ENCODE measurements at places on chromosomes 1 and 21.

DNA sequence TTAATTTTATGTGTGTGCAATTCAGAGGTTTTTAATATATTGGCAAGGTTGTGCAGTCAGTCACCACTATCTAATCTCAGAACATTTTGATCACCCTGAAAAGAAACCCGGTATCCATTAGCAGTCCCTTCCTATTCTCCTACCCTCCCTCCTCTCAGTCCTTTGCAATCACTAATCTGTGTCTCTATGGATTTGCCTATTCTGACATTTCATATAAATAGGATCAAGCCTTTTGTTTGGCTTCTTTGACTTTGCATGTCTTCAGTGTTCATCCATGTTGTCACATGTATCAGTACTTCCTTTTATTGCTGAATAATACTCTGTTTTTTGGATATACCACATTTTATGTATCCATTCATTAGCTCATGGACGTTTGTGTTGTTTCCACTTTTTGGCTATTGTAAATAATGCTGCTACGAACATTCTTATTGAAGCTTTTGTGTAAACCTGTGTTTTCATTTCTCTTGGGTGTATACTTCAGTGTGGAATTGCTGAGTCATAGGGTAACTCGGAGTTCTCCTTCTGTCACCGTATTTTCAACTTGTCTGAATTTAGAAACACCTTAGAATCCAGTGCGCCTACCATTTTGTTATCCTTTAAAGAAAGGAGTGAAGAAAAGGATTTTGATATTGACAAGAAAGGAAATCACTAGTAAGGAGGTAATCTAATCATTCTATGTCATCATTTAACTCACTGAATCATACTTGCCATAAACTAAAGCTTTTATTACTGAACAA is 3.4 kb downstream of the CEP85 start:
- no peak for DNase-seq

DNA sequence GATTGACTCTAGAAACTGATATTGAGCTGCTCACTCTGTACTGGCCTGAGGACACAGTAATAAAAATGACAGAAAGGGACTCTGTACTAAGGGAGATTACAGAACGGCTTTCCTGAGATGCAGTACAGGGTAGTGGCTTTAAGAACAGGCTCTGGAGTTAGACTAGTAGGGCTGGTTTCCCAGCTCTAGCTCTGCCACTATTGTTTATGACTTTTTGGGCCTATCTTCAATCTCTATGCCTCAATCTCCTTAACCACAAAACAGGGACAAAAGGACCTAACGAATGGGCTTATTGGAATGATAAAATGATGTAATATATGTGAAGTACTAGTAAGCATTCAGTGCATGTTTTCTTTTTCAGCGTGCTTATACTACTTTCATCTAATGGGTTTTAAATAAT is 1.4 kb downstream of the DEPDC1 start:
- DNase-seq: no peak

DNA sequence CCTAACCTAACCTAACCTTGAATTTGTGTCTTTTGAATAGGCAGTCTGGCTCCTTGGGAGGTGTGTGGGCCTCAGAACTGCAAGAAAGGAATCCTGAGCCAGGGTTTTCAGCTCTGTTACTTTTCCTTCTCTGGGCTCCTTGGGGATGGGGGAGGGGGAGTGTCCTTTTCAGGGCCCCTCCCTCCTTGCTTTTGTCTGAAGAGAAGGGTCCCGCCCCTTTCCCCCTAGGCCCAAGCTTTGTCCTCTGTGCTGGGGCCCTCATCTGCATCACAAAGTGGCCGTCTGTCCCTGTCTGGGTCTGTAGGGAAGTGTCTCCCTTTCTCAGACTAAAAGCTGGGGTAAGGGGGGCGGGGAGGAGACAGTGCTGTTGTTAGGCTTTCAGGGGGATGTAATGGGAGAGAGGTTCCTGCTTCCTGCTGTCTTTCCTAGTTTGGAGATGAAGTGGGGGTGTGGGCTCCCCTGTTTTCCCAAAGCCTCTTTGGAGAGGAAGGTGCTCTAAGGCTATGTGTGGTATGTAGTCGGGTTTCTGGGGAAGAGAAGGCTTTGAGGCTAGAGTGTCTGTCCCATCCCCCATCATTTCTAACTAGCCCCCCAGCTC is 3.1 kb downstream of the AGO1 start:
- no peak for DNase-seq

DNA sequence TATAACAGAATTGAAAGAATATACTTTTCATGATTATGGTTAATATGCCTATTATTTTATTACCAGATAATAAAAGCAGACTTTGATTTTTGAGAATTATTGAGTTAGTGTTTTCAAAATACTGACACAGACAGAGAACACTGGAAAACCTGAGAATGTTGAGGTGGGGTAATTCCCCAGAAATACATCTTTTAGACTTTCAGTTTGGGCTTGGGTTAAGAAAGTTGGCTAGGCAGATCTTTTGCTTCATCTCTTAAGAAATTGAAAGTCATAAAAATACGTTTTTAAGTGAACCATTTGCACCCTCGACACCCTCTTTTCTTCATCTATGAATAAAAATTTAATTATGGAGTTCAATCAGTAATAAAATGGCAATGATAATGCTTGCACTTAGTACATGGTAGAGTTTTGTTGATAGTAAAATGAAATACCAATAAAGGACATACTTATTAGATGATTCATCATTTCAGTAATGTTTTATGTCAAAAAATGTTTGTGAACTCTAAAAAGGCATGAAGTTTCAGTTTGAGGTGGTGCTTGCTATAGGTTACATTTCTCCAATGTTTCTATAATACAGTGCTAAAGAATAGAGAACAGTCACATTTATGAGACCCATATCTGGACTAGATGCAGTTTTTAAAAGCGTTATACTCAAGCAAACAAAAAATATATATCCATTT is 1.9 kb upstream of the SAMSN1 start:
- no peak for DNase-seq

DNA sequence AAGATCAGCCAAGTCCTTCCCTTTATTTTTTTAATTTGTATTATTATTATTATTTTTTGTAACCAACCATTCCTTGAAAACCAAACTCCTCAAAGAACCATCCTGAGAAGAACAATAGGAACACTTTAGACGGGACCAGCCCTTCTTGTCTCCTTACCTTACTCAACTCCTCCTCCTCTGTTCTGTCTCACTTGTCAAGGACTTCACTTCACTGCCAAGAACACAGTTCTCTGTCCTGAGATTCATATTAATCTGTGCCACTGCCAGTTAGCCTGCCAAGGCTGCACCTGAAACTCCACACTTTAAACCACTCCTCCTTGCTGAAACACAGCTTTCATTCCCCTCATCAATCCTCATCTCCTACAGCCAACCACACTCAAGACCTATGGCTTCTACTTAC is 73.8 kb upstream of the ATP1A1 start:
- no peak for DNase-seq

GRCh38 chr1:159918352-159919200 is 6.7 kb downstream of the TAGLN2 start:
- DNase-seq: no peak

GRCh38 chr21:35831230-35831629 is 229.1 kb downstream of the SETD4 start:
- no peak for DNase-seq

DNA sequence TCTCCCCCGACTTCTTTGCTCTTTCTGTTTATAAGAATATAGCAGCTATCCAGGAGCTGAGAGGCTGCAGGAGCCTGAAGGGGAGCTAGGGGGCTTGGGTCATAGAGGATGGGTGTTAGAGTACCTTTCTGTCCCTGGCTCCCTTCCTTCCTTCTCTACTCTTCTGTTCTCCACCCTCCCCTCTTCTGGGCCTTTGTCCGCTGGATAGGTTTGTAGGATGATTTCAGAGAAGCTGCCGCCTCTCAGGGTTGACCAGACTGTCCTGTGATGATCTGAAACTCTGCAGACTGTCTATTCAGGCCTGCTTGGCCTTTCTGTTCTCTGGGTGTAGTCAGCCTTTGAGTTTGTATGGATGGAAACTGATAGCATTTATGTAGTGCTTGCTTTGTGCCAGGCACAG is 26.3 kb downstream of the PPFIA4 start:
- no peak for DNase-seq

GRCh38 chr1:208149776-208150514 is 94.2 kb downstream of the PLXNA2 start:
- peak; percentile 66 for DNase-seq

- no peak for DNase-seq
Measured at GRCh38 chr1:63922848-63923247, 149.0 kb downstream of the ROR1 start.

DNA sequence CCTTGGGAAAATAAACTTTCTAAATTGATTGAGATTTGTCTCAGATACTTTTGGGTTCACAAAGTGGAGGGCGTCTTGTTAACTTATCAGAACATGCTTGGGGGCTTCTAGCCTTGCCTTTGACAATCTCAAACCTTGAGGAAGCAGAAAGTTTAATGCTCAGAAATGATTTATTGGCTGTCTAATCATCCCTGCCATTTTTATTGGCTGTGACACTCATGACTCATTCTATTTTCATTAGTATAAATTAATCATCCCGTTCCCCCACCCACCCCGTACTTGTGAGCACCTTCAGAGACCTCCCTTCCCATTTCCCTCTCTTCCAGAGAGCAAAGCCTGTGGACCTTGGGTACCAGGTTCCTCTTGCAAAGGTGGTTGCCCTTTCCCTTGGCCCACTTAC is 87.1 kb downstream of the FGGY start:
- no peak for DNase-seq

DNA sequence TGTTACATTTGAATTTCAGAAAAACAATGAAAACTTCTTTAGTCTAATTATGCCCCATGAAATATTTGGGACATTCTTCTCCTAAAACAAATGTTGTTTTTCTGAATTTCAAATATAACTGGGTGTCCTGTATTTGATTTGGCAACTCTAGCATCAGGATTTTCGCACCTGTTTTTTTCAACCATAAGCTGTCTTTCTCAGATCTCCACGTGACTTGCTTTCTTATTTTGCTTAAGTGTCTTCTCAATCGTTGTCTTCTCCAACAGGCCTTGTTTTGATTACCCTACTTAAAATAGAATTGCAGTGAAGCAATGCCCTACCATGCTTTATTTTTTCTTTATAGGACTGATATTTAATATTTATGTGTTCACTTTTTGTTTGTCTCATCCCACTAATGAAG is 752.8 kb upstream of the RGS18 start:
- no peak for DNase-seq

DNA sequence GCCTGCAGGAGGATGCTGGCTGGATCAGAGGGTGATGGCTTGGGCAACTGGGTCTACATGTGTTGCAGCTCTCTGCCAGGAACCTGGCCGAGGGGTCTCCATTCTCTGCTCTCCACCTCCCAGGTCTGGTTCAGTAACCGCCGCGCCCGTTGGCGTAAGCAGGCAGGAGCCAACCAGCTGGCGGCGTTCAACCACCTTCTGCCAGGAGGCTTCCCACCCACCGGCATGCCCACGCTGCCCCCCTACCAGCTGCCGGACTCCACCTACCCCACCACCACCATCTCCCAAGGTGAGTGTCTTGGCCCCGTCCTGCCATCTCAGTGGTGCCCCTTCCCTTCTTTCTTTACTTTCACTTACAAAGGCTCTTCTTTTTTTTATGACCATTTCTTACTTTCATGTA is 69.9 kb downstream of the PAX7 start:
- DNase-seq: no peak

- peak; percentile 87 for DNase-seq
Measured at GRCh38 chr21:37117204-37117603, 44.1 kb downstream of the TTC3 start.

- no peak for DNase-seq
Measured at GRCh38 chr1:27666791-27667254, 5.2 kb downstream of the IFI6 start.

DNA sequence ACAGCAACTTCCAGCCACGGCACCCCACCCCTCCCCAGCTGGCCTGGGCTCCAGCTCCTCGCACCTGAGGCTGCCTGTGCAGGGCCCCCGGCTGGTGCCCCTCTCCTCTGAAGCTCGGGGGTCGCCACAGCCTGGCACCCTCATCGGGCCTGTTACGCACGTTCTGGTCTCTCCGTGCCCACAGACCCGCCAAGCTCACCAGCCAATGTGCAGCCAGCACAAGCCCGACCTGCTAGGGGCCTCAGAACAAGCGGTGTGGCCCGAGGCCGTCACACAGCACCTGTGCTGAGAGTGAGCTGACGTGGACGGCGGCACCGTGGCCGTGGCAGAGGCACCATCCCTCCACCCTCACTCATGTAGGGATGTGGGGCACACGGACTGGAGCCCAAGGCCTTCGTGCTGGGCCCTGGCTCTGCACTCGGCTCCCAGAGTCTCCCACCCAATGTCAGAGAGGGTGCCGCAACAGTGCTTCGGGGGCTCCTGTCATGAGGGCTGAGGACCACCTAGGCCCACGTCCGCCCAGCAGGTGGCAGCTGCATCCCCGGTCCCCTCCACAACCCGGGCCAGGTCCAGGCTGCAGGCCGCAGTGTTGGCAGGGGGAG is 4.4 kb upstream of the SAMD11 start:
- DNase-seq: no peak

- no peak for DNase-seq
Measured at GRCh38 chr1:232872284-232872683, 67.1 kb downstream of the MAP10 start.

DNA sequence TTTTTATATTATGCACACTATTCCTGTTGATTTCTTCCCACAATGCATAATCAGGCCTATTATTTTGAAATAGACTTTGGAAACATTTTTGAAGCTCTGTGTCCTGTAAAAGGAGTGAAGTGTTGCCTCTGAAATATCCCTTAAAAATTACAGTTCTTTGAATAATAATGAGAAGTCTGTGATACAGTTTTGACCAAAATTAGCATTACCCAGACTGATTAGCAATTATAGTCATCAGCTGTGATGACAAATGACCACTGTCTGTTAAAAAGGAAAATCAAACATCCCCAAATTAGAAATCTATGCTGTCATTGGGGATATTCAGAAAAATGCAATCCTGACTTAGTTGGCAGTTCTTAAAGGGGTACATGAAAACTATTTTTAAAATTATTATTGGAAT is 63.7 kb downstream of the PTGS2 start:
- no peak for DNase-seq

DNA sequence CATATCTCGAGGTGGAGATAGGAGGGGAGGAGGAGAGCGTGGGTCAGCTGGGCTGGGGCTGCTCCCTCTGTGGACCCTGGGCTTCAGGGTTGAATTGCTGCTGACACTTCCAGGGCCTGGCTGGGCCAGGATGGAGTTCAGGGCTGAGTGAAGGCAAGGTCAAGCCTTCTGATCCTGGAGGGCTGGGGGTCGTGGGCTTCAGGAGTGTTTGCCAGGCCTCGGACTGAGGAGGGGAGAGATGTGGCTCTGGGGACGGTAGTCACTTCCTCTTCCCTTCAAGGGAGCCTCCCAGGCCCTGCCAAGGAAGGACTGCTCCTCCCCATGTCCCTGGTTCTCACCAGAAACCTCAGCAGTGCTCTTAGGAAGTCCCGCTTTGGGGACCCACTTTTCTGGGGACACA is 12.1 kb upstream of the FAM131C start:
- DNase-seq: no peak

GRCh38 chr1:225467193-225468020 is 39.6 kb upstream of the LBR start:
- no peak for DNase-seq

- DNase-seq: no peak
Measured at GRCh38 chr1:153649863-153650235, 8.7 kb upstream of the SNAPIN start.

- DNase-seq: no peak
Measured at GRCh38 chr1:52665006-52665941, 32.3 kb downstream of the SHISAL2A start.

GRCh38 chr1:177748080-177748801 is 221.6 kb downstream of the SEC16B start:
- DNase-seq: no peak

Data from HepG2 (cell line).